ENCODE measurements at places on chromosomes 13 and 19.
A peak's percentile ranks its signal among the peaks of the same experiment; 100 is the strongest.

GRCh38 chr19:12564016-12564664 is 12.9 kb upstream of the ZNF564 start:
- peak; percentile 83 for DNase-seq

DNA sequence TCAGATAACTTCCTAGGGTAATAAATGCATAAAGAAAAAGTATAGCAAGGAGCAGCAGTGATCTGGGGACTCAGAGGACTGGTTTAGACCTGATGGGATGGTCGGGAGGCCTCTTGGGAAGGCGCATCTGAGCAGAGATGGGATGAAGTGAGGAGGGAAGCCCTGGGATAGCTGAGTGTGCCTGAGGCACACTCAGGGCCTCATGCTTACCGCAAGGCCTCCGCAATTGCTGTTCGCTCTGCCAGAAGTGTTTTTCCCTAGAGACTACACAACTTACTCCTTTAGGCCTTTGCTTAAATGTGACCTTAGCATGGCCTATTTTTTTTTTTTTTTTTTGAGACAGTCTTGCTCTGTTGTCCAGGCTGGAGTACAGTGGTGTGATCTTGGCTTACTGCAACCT is 4.1 kb upstream of the DLL3 start:
- no peak for DNase-seq

DNA sequence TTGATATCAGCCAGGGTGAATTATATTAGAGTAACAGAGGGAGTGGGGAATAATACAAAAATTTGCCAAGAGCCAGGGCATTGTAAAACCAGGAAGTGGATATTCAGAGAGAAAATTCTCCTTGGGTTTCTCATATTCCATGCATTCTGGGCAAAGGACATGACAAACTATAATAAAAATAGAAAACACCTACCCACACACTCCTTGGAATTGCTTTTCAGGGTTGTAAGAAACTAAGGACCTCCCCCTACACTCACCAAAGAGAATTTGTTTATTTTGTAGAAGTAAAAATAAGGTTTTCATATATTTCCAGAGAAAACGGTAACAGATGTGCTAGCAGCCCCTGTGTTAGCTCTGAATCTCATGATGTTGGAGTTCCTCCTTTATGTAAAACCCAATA is 649.6 kb downstream of the SLITRK1 start:
- no peak for DNase-seq

DNA sequence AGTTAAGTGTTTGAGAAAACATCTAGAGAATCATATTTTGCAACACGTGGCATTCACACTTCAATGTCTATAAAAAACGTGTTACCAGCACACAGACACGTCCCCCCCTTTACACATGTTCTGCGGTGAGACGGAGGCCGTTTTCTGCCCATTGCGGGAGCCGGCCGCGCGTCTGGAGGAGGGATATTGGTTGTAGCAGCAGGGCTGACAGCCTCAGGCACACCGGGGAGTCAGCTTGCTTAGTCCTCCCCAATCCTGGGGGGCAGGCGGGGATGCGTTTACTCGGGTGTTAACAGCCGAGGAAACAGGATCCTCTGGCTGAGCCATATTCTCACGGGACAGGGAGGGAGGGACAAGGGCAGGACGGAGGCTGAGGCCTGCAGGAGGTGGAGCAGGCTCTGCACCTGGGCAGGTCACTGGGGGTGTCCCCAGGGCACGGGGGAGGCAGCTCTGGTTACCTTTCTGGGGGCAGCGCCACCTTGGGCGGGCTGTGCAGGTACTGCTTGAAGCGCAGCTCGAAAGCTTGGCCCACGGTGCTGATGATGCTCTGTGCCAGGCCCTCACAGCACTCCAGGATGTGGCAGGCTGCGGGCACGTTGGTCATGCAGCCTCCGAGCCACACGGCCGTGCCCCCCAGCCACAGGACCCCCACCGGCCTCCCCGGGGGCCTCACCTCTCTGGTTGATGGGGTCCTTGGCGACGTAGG is 25.0 kb downstream of the SHC2 start:
- no peak for DNase-seq

GRCh38 chr13:114124921-114125320 is 7.5 kb downstream of the RASA3 start:
- DNase-seq: no peak

DNA sequence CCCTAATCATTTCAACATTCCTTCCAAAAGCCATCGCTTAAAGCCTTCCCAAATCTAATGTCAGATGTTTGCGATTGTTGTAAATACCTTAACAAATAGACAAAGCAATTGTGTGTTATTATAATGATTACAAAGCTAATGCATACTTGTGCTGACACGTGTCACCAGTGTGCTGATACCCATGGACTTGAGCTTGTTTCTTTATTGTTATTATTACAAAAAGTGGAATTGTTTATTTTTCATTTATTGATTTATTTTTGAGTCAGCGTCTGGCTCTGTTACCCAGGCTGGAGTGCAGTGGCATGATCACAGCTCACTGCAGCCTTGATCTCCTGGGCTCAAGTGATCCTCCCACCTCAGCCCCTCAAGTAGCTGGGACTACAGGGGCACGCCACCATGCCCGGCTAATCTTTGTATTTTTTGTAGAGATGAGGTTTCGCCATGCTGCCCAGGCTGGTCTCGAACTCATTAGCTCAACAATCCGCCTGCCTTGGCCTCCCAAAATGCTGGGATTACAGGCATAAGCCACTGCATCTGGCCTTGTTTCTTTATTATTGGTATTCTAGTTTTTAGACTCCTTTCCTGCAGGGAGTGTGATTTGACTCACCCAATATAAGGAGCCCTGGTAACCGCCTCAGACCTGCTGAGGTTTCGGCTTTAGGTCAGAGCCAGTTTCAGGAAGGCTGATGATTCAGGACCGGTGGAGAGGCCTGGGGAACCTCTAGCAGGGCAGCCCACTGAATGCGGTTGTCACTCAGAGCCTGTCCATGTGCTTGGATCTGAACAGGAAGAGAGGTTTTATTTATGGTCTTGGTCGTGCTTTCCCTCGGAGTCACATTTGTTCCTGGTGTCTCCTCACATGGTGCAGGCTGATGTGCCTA is 2.1 kb upstream of the FBXO17 start:
- no peak for DNase-seq

DNA sequence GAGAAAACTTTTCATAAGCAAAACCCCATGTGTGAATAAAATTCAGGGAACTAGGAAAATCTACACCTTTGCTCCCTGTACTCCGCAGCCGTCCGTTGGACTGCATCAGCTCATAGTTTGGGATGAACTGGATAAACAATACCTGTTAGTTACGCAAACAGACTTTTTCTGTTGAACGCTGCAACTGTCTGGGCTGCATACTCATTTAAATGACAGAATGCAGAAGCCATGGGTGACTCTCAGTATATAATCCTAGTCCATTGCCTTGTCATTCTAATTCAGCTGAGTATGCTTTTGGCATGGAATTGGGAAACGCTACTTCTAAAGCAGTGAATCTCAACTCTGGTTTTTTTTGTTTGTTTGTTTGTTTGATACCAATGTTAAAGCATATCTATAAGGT is 151.6 kb downstream of the SLITRK1 start:
- DNase-seq: no peak

GRCh38 chr13:40070357-40070756 is 414.9 kb downstream of the COG6 start:
- DNase-seq: no peak

DNA sequence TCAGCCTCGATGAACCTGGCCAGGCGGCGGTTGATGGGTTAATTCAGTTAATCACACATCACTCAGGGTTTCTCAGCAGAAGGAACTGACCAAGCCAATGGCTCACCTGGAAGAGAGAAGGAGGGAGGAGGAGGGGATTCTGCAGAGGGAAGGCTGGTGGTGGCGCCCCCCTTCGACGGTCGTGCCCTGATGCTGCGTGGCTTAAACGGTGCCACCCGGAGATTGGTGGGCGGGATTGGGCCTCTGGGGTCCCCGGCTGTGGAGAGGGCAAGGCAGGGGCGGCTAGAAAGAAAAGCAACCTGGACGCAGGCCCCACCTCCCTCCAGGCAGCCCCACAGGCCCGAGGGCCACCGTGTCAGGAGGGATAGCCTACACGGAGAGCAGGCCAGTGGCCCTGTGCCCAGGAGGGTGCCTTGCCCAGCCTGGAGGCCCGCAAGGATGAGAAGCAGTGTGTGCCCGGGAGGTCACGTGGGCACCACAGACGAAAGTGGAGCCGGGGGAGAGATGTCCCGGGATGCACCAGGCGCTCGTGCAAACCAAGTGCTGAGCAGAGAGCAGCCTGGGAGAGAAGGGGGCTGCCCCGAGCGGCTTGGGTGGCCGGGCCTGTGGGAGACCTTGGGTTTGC is 16.0 kb downstream of the CSNK1G2 start:
- DNase-seq: no peak

GRCh38 chr13:77040835-77041234 is 13.9 kb upstream of the FBXL3 start:
- DNase-seq: no peak

DNA sequence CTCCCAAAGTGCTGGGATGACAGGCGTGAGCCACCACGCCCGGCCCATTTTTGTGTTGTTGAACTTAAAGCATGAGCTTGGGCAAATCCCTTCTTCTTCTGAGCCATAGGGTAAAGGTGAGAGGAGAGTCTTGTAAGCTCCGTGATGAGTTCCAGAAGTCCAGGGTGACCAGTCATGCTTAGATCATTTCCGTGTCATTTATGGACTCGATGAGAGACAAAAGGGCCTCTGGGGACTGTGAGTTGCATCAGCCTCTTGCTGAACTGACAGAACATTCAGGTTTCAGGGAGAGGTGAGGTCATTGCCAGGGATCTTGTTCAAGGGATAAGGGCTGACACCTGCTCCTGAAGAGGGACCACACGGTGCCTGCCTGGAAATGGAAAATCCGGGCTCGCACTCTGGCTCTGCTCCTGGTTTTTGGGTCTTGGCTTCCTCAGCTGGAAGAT is 53.6 kb downstream of the GADD45B start:
- DNase-seq: peak; percentile 36

GRCh38 chr13:34943436-34944273 is 1.6 kb downstream of the NBEA start:
- peak; percentile 32 for DNase-seq

- DNase-seq: no peak
Observed at GRCh38 chr19:55697698-55698097, 22.7 kb downstream of the EPN1 start.

- DNase-seq: no peak
Observed at GRCh38 chr13:105442949-105443699, 1092.3 kb downstream of the EFNB2 start.

DNA sequence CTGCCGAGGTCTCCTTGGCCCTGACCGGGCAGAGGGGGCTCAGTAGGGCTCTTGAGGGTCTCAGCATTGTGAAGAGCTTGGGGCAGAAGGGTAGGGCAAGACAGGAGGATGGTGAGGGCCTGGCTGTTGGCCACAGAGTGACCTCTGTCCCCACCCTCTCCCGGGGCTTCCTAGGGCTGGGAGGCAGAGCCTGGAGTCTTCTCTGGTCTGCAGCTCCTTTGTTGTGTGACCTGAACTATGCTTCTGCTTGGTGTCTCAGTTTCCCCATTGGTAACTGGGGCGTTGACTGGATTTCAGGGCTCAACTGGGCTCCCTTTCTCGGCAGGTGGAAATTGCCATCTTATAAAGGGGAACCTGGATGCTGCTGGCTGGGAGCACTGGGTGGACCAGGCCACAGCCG is 30.1 kb upstream of the PEPD start:
- no peak for DNase-seq

DNA sequence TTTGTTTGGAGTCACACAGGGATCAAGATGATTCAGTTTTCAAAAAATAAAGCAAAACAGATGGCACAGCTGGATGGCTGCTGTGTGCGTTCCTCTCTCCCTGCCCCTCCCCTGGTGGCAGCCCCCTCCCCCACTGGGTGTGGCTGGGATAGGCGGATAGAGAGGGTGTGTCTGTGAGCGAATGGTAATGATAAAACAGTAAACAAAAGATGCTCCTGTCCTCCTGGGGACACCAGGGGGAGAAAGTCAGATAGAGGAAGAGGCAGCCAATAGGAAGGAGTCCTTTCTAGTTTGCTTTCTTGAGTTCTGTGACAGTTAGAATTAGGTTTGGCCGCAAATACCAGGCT is 6.5 kb downstream of the TMEM255B start:
- DNase-seq: no peak

DNA sequence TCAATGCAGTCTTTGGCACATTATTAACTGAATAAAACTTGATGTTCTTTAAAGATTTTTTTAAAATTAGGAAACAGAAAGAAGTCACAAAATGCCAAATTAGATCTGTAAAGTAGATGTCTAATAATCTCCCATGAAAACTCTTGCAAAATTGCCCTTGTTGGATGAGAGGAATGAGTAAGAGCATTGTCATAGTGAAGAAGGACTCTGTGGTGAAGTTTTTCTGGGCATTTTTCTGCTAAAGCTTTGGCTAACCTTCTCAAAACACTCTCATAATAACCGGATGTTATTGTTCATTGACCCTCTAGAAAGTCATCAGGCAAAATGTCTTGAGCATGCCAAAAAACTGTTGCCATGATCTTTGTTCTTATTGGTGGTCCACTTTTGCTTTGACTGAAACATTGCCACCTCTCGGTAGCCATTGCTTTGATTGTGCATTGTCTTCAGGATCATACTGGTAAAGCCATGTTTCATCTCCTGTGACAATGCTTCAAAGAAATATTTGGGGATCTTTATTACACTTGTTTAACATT is 549.3 kb downstream of the LIG4 start:
- no peak for DNase-seq

GRCh38 chr13:65095161-65096082 is 2134.7 kb downstream of the PCDH9 start:
- DNase-seq: peak; percentile 40

Measured in SK-N-DZ (cell line).